LoVo (cell line): ENCODE measurements at places on chromosomes 3 and 15.

DNA sequence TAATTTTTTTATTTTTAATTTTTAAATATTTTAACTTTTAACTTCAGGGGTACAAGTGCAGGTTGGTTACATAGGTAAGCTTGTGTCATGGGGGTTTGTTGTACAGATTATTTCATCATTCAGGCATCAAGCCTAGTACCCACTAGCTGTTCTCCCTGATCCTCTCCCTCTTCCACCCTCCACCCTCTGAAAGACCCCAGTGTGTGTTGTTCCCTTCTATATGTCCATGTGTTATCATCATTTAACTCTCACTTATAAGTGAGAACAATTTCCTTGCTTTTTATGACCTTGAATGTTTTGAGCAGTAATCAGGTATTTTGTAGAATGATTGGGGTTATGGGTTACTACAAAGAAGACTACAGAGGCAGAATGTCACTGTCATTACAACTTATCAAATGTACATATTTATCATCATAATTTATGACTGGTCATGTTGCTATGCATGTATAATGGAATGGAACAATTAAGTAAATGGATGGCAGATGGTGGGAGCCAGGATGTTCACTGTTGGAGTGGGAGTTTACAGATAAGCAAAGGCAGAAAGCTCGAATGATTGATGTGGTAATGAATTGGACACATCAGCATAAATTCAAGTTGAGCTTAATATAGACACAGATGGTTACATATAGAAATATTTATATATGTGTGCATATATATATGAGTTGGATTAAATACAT, 563.8 kb upstream of the ROBO1 start:
- no peak for DNase-seq

DNA sequence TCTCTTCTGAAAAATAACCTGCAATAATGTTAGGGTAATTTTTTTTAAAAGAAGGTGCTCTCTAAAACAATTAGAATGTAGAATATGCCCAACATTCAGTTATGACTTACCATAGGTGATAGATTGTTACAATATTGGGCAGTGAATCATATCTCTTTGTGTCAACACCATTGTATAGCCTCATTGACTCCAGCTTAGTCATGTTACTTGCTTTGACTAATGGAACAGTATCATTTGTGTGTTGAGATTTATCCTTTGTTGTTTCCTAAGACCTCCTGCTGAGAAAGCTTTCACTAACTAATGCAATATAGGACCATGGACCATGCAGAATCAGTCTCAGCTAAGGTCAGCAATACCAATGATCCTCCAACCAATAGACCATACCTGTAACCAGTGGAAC, 1106.4 kb downstream of the SI start:
- DNase-seq, result no peak

DNA sequence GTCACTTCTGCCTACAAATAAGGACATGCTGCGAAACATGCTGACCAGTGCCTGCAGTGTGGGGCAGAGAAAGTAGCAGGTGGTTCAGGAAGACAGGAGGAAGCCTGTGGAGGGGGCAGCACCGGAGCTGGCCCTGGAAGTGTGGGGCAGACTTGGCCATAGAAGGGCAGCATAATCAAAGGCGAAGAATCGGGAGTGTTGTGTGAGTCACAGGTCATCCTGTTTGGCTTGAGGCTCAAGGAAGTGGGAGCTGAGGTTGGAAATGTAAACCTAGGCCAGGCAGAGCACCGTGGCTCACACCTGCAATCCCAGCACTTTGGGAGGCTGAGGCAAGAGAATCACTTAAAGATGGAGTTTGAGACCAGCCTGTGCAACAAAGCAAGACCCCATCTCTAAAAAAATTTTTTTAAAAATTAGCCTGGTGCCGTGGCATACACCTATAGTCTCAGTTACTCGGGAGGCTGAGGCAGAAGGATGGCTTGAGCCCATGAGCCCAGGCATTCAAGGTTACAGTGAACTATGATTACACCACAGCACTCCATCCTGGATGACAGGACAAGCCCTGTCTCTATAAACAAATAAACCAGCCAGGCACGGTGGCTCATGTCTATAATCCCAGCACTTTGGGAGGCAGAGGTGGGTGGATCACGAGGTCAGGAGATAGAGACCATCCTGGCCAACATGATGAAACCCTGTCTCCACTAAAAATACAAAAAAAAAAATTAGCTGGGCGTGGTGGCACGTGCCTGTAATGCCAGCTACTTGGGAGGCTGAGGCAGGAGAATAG, 54.0 kb downstream of the FAM43A start:
- DNase-seq, result no peak

DNA sequence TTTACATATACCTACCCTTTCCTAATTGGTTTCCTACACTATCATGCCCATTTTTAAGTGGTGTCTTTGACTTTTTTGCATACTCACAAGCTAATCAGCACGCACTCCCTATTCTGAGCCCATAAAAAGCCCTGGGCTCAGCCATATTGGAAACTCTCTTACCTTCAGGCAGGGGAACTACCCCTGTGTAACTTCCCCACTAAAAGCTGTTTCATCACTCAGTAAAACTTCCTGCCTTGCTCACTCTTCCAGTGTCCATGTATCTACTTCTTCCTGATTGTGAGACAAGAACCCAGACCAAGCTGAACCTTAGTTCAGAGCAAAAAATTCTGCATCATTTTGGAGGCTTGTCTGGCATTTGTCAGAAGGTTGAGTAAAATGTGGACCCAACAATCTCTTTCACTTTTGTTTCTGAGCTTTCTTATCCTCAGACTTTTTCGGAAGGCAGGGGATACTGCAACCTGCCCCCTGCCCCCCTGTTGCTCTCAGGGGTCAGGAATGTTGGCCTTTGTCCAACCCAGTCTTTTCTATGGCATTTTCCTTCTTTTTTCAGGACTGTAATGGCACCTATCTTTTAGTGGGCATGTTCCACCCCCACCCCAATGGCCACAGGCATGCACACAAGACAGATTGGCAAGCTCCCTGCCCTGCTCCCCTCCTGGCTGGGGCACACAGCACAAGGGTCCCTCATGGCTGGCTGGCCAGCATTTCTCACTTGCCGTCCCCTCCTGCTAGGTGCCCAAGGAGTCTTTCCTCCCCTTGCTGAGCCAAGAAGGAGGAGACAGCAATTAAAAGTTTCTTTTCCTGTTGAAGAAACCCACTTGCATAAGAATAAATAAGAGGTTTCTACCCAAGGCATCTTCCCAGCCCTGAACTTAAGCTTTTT, 26.3 kb upstream of the TMEM45A start:
- DNase-seq, result no peak

DNA sequence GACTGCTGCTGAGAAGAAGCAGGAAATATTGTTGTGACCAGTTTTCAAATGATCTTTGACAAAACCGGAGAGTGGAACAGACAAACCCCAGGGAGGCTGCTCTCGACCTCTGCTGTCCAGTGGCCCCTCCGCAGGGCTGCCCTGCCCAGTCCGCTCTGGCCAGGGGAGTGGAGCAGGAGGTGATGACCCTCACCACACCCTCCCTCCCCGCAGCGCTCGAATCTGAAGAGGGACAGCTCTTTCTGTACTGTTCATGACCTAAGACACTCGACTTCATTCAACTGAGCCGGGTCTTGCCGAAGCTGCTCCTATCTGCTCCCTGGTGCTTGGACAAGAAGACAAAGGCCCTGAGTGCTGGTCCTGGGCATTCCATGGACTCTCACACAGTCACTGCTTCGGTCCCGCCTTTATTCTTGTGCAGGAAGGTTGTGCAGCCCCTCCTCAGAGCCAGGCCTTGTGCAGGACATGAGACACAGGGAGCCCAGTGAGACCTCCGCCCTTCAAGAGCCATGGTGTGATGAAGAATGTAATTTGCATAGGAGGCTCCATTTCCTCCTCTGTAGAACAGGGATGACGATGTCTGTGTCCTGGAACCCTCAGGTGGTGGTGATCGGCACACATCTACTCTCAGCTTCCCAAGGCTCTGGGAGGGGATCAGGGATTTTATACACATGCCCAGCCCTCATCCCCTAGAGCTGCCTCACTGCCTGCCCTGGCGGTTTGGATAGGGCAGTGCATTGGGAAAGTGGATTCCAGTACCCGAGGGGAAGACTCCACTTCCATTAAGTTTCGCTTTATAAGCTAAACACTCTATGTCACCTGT, 97.1 kb upstream of the PRR20G start:
- no peak for DNase-seq

- no peak for DNase-seq
These were observed 29.2 kb downstream of the APH1B start for GRCh38 chr15:63306492-63307073.

GRCh38 chr3:98563661-98564281, 29.6 kb downstream of the CPOX start:
- DNase-seq, result peak; percentile 8

DNA sequence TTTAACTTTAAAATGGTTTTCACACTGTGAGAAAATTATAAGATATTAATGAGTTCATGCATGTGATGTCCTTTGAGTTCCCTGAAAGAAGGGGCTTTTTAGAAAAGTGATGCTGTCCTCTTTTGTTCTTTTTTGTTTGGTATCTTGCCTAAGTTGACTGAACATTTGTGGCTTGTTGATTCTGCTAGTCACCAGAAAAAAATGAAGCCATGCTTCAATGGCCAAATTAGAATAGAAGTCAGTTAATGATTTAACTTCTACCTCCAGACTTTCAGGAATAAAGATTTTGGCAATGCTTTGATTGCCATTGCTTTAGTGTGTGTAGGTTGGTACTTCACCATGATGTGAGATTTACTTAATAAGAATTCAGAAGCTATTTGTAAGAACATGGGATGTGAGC, 260.6 kb upstream of the NECTIN3 start:
- no peak for DNase-seq

DNA sequence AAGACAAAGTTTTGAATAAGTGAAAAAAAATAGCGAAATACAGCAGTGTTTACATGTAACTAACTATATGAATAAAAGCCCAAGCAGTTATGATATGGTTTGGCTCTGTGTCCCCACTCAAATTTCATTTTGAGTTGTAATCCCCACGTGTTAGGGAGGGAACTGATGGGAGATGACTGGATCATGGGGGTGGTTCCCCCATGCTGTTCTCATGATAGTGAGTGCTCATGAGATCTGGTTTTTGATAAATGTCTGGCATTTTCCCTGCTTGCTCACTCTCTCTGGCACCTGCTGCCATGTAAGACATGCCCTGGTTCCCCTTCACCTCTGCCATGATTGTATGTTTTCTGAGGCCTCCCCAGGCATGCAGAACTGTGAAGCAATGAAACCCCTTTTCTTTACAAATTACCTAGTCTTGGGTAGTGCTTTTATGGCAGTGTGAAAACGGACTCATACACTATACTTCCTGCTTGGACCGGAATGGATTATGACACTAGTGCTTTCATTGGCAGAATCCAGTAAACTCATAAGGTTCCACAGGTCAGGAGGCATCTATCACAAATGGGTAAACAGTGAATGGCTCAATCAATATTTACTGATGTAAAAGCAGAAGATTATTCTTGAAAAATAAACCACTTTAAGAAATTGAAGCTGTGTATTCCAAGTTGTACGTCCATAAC, 192.1 kb downstream of the CBLB start:
- no peak for DNase-seq

- DNase-seq, result no peak
These were observed 63.9 kb upstream of the OSTN start for GRCh38 chr3:191135175-191135574.

DNA sequence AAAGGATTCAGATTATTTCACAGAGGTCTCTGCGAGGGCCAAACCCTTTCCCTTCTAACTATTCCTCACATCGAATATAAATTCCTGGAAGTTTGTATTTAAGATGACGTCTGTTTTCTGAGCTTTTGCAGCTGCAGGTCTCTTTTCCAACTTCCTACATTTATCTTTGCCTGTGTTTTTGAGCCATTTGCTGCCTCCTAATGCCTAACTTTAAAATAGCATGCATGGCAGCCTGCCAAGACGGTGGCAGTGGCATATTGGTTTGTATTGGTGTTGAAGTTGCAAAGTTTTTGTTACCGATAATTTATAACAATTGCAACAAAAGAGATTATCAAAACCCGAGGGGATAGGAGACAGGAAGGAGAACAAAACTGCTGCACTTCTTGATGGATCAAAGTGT, 187.1 kb upstream of the DNAJC19 start:
- DNase-seq, result peak; percentile 43

DNA sequence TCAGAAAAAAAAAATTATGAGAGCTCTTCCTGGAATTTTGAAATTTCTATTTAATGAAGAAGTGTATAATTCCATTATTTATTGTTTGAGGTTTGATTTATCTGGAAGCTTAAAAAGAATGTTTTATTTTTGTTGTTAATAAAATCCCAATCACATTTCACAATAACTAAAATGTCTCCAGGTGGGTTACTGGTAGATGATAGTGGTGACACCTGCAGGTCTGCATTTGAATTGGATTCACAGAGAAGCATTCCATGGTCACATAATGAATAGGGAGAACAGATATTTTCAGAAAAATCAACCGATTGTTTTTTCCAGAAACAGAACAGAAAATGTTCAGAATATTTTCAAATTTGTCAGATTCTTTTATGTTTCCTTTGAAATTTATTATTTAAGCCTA, 48.3 kb downstream of the ASB7 start:
- no peak for DNase-seq

GRCh38 chr3:145953316-145953715, 207.7 kb downstream of the PLOD2 start:
- no peak for DNase-seq

- no peak for DNase-seq
These were observed 6.2 kb downstream of the PAK6 start for GRCh38 chr15:40244961-40245523.

DNA sequence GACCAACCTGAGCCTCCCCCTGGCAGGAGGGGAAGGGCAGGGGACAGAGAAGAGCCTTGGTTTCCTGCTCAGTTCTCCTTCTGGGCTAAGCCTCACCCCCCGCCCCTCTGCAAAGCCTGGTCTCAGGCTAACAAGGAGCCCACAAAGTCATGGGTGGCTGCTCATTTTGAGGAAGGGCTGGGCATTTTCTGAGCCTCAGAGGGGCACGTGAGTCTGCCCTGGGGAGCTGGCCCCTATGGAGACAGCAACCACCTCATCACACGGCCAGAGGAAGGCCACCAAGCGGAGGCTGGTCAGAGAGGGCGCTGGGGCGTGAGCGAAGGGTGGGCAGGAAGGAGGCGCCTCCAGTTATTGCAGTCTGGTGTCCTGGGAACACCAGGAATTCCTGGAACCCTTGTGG, 18.7 kb downstream of the ABTB1 start:
- DNase-seq, result no peak

- peak; percentile 96 for DNase-seq
These were observed 6.4 kb downstream of the STRA6 start for GRCh38 chr15:74196175-74196574.

DNA sequence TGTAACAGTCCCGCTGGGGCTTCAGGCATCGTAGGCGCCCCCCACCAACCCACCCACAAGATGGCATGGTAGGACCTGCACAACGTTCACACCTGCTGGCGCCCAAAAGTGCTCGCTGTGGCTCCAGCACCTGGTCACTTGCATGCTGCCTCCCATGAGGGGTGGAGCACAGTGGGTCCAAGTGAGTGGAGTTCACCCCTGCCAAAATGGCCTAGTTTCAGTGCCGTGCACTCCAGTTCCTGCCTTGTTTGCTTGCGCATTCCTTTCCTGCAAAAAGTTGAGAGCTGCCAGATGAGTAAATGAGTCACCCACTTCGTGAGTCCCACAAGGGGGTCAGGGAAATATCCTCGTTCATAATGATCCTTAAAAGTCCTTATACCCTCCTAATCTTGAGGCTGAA, 788.7 kb upstream of the DPPA4 start:
- DNase-seq, result no peak
